CD4-positive, alpha-beta memory T cell (primary cell): ENCODE measurements at places on chromosomes 12 and 14. TPM values are rescaled to one million over a fixed set of nuclear protein-coding genes. Genes with fewer than 3 reads are reported as not detected.

DNA sequence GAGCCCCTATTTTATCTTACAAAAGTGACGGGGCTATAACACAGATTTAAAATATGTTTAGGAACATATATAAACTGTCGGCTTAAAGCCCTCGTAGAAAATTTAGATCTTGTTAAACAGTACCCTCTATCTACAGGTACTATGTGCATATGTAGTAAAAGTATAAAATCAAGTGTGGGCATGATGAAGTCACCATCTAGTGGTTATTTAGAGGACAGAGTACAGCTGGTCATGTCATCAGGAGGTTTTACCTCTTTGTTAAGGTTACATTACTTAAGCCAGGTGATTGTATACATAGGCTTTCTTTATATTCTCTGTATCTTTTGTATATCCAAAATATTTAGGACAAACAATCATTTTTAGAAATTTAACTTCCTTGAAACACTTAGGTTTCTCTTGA, 18.2 kb upstream of the TNS2 start:
- DNase-seq, result no peak

TMEM117 gene
- 4.7 TPM for total RNA-seq

ITPK1 gene
- 26.8 TPM for total RNA-seq

BIN2 gene
- total RNA-seq, result 215 TPM

PLA2G1B gene
- not detected for total RNA-seq

DNA sequence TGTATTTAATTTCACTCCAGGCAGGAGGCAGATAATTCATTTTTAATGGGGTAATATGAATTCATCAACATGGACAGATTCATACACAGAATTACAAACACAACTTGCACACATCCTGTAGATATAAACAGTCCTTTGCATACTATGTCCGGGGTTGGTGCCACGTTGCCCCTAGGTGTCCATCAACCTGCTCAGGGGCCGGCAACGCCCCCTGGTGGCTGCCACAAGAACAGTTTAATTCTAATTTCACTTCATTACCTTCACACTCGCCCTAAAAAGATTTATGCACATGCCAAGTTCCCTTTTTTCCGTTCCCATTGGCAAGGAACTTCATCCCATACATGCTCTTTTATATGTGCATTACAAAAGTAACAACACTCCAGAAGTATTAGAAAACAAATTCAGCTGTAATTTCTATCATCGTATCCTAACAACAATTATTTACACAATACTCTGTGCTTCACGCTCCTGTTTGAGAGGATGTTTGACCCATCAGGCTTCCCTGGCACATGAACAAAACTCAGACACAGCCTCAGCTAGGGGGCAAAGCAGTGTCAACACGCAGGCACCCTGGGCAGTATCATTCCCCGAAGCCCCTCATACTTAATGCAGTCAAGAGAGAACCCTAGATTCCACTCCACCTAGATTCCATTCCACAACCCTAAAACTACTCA, 15.5 kb downstream of the MANSC1 start:
- DNase-seq, result peak; percentile 61

DNA sequence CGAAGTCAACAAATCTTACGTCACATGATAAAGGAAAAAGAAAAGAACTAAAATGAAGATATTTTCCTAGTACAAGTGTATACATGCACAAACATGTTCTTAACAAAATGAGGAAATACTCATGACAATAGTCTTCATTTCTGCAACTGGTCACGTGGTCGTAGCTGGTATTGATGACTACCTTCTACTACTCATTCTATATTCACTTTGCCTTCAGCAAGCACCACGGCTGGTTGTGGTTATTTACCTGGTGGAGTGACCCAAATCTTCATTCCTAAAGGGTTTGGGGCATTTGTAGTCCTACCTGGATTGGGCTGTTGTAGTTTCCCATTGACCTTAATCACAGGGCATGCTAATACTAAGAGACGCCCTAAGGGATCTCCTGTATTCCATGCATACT, 51.2 kb downstream of the FIGNL2 start:
- no peak for DNase-seq

DNA sequence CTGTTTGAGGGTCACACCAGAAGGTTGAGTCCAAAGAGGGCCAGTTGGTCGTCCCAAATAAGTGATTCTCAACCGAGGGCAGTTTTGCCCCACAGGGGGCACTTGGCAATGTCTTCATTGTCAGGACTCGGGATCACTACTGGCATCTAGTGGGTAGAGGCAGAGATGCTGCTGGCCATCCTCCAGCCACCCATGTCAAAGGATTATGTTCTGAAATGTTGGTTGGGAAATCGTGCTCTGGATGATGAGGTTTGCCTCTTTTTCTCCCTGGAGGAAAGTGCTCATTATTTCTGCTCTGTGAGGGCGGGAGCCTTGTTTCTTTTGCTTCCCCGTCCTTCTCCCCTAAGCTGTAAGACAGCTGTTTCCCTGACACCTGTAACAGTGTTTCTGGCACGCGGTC, 3.6 kb downstream of the ZNF839 start:
- no peak for DNase-seq

LGALS3 gene
- 51.1 TPM for total RNA-seq

- no peak for DNase-seq
Measured at GRCh38 chr12:82476511-82476910, 118.2 kb downstream of the METTL25 start.

DNA sequence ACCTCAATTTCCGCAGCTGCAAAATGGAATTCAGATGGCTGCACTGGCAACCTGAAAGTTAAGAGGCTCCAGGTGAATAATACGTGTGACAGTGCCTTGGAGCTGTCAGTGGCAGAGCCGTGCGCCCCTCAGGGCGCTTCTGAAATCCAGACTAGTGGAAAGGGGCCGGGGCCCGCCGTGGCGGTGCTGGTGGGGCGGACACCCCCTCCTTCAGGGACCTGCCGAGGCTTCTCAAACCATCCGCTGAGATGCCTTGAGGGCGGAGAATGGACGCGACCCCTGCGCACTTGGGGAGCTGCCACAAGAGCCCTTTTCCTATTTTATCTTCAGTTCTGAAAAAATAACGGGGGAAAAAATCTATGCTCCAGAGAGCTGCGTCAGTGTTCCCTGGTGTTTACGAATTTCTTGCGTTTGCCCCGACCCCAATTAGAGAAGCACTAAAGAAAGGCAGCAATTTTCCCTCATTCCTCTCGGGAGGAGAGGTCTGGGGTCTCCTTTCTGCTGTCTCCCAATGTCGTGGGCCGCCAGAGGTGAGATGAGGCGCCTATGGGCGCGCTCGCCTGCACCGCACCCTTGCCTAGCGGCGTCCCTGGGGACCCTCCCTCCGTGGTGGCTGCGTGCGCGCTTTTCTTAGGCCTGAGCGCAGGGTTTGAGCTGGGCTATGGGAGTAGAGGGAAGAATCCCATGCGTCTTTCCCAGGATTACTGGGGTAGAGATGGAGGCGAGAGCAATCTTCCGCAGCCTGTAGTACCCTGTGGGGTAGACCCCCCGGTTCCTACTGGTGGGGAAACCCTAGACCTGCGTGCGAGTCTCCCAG, 2.2 kb downstream of the NOS1 start:
- DNase-seq, result no peak

DNA sequence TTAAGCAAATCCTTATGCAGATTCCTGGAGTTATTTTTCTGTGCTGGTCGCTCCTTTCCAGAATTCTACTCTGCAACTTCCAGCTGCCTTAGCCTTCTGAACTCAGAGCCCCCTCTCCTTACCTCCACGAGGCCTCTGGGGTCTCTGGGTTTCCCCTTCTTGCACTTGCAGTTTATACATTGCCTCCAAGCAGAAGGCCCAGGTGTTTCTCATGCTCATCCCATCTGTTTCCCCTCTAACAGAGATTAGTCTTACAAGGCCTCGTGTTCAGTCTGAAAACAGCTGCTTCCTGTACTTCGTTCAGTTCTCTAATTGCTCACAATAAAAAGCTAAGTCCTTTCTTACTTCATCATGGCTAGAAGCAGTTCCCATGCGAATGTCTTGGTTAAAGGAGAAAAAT, 134.4 kb upstream of the FGD4 start:
- DNase-seq, result no peak
